Activated B cell treated with CpG ODN at 0.5 μM for 24 hours (primary cell): ENCODE measurements at places on chromosomes 4 and X. TPM values are rescaled to one million over a fixed set of nuclear protein-coding genes. Genes with fewer than 3 reads are reported as not detected.

SAGE1 gene
- total RNA-seq: not detected in 2 replicates

DNA sequence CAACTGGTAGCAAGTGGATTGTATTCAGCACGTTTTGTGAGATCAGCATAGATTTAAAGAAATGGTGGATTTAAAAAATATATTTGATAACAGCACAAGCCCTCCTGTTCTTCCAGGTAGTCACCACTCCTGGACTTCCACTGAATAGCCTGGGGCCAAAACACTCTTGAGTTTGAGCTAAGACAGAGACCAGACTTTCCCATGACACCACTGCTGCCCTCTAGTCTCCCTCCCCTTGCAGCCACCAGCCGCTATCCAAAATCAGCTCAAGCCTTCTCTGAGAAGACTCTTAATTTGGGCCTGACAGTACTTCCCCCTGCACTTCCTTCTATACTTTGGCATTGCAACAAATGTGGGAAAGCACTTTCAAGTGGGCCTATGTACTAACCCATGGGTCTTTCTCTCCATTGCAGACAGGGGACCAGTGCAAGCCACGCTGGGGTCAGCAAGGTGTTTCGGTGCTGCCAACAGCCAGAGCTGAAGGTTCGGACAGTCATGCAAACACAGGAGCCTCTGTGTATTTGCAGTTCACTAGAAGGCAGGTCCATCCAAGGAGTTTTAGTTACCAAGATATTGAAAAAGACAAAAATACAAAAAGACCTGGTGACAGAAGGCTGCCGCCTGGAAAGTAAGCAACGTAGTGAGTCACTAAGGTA, 40.5 kb upstream of the KLHL13 start:
- DNase-seq: no peak
- no peak overlapping the region for H3K27ac ChIP-seq
- no peak overlapping the region for H3K4me3 ChIP-seq
- no peaks in the 10 kb centered on the region for H3K36me3 ChIP-seq
- no peaks in the 10 kb centered on the region for H3K4me1 ChIP-seq

DNA sequence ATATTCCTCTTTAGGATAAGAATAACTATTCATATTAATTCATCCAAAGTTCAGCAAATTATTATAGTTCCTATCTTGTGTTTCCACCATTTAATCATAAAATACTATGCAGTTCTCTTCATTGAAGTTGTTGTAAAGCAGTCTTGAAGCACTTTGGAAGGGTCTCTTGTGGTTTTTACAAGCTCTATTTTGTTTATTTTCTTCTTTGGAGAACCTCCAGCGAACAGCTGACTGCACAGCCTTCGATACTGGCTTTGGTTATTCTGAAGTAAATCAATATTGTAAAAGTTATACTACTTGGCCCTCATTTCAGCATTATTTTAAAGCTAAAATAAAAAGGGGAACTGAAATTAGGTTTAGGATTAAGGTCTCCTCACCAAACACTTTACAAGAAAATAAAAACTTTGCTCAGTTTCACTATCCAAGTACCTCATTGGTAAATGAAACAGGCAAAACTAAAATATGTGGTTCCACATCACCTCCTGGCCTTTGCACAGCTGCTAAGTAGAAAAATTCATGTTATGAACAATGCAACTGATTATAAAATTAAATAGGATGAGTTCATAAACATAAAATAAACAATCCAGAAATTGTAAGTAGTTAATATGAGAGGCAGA, 1629.2 kb upstream of the ADGRL3 start:
- no peak for DNase-seq
- H3K4me1 ChIP-seq: peaks cover 18% of the 10 kb centered on the region
- H3K27me3 ChIP-seq: no peaks in the 10 kb centered on the region
- no peak overlapping the region for H3K4me3 ChIP-seq

DNA sequence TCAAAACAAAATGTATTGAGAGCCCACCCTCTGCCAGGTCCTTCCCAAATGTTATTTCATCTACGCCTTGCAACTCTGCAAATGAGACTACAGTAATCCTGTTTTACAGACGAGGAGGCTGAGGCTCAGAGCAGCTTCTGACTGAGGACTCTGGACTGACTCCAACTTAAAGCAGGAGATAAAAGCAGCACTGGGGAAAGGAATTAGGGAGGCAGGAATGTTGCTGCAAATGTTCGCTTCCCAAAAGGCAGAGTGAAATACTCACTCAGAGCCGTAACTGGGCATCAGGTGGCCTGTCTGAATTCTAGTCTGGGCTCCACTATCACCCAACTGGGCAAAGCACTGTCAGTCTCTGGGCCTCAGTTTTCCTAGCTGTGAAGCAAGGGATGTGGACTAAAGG, 94.7 kb upstream of the SRD5A3 start:
- no peak overlapping the region for H3K4me3 ChIP-seq
- no peak for DNase-seq
- no peaks in the 10 kb centered on the region for H3K4me1 ChIP-seq
- H3K36me3 ChIP-seq: no peaks in the 10 kb centered on the region
- H3K27me3 ChIP-seq: peaks cover 4% of the 10 kb centered on the region

TRAPPC11 gene
- total RNA-seq: 42.9 and 45.2 TPM in 2 replicates

DNA sequence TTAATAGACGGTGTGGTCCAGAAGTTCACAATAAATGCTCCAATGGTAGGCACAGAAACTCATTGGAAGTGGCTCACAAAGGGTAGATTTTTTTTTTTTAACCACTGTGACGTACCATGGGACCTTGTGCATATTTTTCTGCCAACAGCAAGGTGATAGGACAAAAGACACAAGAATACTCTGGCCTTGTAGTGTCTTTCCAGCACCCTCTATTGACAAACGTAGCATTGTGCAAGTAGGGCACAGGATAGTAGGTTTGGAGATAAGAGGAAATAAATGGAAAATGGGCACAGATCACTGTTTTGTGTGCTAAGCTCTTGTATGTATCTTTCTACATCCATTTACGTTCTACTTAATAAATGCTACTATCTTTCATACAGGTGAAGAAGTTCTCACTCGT, 2054.9 kb downstream of the PCDH7 start:
- no peaks in the 10 kb centered on the region for H3K27me3 ChIP-seq
- no peaks in the 10 kb centered on the region for H3K4me1 ChIP-seq
- no peaks in the 10 kb centered on the region for H3K36me3 ChIP-seq
- no peak overlapping the region for H3K4me3 ChIP-seq
- DNase-seq: no peak
